ENCODE measurements at places on chromosomes 16 and 17.

DNA sequence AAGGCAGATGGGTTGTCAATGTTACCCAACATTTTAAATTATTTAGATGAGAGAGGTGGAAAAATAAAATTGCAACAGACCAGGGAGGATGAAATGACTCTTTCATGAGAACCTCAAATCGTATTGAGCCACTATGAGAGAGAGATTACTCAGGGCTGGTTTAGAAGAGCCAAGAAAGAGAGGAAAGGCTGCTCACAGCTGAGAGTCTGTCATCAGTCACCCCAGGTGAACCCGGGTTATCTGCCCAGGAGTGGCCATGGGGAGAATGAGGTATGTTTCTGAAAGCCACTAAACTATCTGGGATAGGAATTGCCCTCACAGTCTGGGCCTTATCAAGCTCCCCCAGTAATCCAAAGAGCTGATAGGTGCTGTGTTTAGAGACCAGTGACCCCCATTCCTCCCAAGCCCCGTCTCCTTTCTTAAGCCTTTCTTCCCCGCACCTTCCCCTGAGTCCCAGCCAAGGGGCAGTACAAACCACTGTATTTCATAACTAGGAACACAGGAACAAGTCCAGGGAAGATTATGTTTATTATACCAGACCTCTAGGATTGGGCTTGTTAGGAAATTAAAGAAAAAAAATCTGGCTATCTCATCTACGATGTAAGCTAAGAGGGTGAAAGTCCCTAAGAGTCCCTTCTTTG, 158.9 kb upstream of the NOL11 start:
- no peak for DNase-seq

GRCh38 chr17:199191-199604, 17.7 kb upstream of the DOC2B start:
- no peak for DNase-seq

DNA sequence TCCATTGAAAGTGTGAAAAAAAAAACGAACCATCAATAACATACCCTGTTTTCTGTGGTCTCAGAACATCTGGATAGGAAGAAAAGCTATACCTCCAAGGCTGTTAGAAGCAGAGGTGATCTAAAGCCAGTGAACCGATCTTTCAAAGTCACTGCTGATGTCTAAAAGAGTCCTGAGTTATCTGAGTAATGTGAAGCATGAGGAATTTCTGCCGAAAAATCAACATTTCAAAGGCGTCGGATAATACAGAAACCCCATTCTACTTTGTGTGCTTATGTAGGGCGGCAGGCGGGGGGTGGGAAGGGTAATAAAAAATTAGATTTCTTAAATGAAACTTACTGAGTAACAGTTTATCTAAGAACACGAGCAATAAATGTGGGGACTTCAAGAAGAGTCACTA, 3.9 kb downstream of the XYLT1 start:
- DNase-seq = no peak

DNA sequence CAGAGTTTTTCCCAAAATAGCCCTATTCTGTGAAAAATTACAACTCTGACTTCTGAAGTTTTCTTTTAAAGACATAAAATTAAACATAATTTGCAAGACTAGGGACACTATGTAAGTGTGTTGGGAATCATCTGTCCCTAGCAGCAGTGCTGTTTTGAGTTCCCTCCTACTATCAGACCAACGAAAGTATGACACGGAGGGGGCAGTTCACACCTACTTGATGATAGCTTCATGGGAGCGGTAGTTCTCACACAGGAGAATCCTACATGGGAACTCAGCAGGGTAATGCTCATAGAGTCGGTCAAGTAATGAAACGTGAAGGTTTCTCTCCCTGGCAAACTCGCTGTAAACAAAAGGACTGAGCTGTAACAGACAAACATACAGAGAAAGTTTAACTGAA, 96.6 kb downstream of the HELZ start:
- no peak for DNase-seq

DNA sequence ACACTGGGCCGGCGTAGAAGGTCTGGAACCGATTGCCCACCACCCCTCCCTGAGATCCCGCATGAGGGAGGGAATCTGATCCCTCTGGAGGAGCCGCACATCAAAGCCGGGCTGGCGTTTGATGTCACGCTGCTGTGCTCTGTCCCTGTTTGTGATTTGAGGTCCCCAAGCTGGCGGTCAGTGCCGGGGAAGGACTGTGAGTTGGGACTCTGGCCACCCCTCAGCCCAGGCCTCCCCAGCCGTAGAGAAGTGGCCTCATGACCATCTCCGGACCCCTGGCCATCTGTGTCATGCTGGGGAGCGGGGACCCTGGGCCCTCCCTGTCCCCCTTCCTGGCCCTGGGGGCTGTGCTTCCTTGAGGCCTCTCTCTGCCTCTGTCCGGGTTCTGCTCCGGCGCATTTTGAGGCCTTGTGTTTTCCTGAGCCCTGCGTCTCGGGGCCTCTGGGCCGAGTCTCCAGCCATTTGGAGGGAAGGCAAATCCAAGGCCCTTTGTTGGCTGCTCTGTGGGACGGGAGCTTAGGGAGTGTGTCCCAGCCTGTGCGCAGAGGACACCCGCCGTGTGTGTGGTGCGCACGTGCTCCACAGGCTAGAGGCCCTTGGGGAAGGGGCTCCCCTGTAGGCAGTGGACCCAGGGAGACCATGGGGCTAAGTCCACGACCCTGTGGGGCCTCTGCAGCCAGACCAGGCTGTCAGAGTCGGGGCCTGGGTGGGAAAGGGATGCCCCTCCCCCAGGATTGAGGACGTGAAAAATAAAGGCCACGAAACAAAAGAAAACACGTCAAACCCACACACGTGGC, 15.1 kb downstream of the ASPSCR1 start:
- no peak for DNase-seq

GRCh38 chr16:12802048-12802447, 1.6 kb downstream of the CPPED1 start:
- no peak for DNase-seq

DNA sequence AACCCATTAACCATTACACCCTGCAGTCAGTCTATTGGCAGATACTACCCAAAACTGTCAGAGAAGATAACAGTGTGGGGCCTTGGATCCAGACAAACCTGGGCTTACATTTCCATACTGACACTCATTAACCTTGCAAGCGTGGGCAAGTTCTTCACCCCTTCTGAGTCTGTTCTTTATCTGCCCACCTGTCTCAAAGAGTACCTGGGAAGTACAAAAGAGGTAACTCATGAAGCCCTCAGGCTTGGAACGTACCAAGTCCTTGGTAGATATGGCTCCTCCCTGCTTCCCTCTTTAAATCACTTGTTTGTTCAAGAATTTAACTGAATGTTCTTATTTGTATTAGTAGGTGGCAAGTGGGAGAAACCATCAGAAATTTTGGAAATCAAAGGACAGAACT, 2.5 kb upstream of the IGSF6 start:
- DNase-seq = no peak

GRCh38 chr16:11493531-11493929, 93.2 kb downstream of the LITAF start:
- DNase-seq = no peak

- no peak for DNase-seq
Measured at GRCh38 chr17:69709441-69709840, 294.9 kb downstream of the MAP2K6 start.

- DNase-seq = peak; percentile 66
Measured at GRCh38 chr16:58515871-58516767, 802 bp downstream of the SETD6 start.

GRCh38 chr17:76640550-76641380, 2.8 kb downstream of the ST6GALNAC1 start:
- no peak for DNase-seq

GRCh38 chr17:45784293-45784740, at the start of gene CRHR1:
TSS of gene CRHR1 (plus strand) at chr17:45784320. CDS start at chr17:45784545, 225 bp downstream.
- no peak for DNase-seq

DNA sequence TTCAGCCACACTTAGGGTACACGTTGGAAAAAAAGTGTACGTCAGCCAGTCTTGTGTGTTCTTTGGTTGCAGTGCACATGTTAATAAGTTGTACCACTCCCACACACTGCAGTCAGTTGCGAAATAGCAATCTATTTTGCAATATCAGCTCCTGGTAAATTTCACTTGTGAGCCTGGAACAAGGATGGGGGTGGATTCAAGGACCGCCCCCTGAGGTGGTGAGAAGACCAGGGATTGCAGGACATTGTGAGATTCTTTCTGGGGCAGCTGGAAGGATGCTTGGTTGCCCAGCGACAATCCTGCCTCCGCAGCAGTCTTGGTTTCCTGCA, 78.6 kb upstream of the ZFHX3 start:
- DNase-seq = no peak

DNA sequence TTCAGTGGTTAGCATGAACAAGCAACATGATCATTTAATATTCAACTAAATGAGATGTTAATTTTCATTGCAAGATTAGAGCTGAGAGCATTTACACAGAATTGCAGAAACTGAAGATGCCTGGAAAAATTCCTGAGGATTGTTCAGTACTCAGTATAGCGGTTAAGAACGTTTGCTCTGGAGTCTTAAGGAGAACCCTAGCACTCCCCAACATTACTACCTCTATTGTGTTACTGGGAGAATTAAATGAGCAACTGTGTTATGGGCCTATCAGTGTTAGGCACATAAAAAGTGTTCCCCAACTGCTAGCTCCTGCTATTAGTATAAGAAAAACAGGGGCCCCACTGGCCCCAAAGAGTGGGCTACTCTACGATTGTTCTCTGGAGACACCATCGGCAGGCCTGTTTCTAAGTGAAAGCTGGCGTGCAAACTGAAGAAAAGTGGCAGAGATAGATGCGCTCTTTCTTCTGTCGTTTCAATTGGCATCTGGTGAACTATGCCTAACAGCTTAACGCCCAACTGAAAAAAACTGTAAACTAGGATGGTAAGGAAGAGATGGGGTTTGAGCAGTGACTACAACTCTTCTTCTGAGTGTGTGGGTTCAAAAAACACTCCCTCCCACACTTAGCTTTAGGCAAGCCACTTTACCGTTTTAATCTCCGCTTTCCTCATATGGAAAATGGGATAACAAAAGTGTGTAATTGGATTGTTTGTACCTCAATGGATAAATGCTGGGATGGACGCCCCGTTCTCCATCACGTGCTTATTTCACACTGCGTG, 1.3 kb downstream of the CDR2 start:
- DNase-seq = no peak

GRCh38 chr16:70774261-70774660, 26.7 kb downstream of the VAC14 start:
- DNase-seq = no peak

GRCh38 chr16:68005786-68006286, 6.6 kb upstream of the DPEP2 start:
- no peak for DNase-seq

DNA sequence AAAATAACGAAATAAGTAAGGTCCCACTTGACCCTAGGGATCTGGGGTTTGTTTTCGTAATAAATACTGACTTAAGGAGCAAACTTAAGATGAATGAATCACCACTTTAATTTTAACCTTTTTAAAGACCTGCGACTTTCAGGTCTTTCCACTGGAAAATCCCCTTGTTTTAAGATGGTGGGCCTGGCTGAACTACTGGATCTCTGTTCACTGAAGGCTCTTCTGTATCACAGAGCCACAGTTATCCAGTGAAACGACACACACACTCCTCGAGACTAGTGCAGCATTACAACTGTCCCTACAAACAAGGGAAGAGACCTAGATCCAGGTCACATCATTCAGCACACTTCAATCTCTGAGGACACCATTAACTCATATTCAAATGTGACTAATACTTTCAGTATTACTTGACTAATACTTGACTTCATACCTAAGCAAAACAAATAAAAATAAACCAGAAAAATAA, 299.0 kb downstream of the CEP112 start:
- DNase-seq = no peak

- peak; percentile 43 for DNase-seq
Measured at GRCh38 chr17:78706271-78706915, 75.7 kb downstream of the CYTH1 start.

DNA sequence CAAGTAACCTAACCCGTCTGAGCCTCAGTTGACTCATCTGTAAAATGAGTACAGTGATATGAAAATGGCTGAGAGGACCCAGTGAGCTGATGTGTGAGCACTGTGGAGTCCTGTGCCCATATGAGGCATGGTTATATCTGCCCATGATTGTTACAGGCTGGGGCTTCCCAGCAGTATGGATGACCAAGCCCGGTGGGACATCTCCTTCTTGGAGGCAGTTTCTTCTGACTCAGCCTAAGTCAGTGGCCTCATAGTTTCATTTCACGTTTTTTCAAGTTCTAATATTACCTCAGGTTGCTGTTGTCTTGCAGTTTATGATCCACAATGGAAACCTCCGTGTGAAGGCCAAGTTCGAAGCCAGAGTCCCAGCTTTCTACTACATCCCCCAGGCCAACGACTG, 4.8 kb downstream of the ADAP2 start:
- DNase-seq = no peak

GRCh38 chr17:36862116-36862920, 75.0 kb upstream of the LHX1 start:
- DNase-seq = no peak

DNA sequence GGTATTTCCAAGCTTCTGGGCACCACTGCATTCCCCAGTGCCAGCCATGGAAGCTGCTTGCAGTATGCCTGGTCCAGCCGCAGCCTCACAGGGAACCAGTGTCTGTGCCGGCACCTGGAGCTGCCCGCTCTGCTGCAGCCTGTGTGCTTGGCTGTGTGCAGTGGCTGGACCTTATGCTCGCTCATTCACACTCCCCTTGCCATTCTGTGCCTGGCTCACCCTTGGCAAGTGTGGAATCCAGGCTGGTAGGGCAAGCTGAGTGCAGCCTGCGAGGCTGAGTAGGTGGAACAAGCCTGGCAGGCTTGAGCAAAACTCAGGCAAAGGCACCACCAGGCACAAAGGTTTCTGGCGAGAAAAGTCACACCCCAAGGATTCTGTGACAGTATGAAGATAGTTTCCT, 144.0 kb downstream of the MYO1D start:
- no peak for DNase-seq

DNA sequence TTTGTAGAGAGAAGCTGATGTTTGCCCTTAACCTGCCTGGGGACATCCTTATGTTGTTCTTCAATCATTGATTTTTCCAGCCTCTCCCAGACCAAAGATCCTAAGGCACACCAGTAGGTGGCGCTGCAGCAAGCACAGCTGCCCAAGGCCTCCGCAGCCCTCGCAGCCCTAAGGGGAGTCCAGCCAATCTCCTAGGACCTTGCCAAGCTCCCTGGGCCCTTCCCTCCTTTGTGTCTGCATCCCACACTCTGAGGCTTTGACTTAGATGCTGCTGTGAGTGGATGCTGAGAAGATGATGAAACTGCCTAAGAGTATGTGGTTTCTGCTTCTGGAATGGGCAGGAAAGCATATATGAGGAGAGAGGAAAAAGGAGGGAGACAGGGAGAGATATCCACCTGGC, 47.1 kb downstream of the SPACA3 start:
- no peak for DNase-seq

DNA sequence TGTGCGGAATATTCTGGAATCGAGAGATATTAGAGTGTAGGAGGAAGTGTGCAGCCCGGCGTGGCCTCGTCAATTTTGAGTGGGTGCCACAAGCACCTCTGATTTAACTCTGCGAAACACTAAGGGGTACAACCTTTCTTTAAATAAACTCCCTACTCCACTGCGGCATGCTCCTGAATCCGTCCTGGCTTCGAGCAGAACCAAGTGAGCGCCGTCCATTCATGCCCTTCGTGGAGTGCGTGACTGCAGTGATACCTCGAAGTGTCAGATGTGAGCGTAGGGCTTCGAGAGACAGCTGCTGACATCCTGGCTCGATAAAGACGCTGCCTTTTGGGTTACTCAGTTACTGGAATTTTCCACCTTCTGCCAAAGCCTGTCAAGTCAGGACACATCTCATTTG, 128.8 kb downstream of the FOXL1 start:
- no peak for DNase-seq

Data from GM12892 (cell line).